ENCODE measurements at places on chromosomes 11 and 22.

- no peak for DNase-seq
Measured at GRCh38 chr11:114080219-114080618, 20.7 kb downstream of the ZBTB16 start.

DNA sequence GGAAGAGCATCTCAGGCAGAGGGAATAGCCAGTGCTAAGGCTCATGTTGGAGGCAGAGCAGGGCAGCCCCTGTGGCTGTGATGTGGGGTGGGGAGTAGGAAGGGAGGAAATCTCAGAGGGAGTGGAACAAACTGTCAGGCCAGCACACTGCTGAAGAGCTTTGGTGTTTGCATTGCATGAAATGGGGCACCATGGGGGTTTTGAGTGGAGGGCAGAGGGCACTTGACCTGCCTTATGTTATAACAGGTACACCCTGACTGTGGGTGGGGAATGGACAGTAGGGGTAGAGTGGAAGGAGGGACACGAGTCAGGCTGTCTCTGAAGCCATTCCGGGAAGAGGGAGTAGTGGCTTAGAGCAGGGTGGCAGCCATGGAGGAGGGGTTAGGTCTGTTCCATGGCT is 24.0 kb downstream of the PRDM11 start:
- no peak for DNase-seq

GRCh38 chr11:111819161-111819828 is 52.1 kb downstream of the ALG9 start:
- peak; percentile 76 for DNase-seq

DNA sequence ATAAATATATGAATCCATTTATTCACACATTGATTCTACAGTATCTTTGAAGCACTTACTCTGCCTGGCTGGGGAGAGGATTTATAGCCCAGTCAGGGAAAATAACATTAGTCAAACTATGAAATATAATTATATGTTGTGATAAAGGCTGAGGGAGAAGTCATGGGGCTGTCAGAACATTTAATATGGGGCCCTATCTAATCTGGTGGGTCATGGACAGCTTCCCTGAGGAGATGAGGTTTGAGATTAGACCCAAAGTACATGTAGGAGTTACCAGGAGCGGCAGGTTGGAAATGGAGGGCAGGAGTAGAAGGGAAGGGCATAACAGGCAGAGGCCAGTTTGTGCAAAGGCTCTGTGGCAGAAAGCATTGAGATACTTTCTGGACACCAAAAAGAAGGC is 86.2 kb downstream of the DEPDC5 start:
- DNase-seq = no peak

DNA sequence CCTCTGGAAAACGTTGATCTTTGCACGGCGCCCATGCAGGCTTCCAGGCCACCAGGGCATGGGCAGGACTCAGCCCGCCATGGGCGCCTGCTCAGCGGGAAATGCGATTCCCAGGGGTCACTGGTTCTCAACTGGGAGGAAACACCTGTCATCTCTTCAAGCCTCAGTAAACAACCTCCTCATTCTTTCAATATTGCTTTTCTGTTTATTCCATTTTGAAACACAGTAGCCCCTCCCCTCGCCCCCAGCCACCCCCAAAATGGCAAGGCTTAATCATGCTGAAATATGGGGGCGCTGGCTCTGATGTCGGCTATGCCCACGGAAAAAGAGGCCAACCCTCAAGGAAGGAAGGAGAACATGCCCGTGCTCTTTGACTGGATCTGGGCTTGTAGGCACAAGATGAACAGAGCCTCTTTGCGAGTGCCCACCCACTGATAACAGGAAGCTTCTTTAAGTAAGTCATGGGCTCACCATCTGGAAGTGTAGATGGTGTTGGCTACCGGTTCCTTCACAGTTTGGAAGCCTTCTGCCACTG is 594 bp upstream of the POU2AF1 start:
- DNase-seq = no peak

DNA sequence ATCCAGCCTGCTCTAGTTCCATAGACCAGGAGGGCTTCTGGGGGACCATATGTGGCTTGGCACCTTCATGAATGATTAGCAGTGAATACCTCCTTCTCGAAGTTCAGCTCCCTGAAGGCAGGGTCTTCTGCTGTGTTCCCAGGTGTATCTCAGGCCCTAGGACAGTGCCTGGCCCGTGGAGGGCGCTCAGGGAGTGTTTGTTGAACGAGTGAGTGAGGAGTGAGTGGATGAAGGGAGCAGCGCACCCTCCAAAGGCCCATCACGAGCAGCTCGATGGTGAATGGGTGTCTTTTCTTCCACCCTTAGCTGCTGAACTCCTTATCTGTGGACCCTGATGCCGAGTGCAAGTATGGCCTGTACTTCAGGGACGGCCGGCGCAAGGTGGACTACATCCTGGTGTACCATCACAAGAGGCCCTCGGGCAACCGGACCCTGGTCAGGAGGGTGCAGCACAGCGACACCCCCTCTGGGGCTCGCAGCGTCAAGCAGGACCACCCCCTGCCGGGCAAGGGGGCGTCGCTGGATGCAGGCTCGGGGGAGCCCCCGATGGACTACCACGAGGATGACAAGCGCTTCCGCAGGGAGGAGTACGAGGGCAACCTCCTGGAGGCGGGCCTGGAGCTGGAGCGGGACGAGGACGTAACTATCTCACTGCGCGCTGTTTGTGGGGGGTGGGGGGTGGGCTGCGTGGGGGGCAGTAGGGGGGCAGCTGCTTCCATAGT is 9.5 kb downstream of the ANO1 start:
- no peak for DNase-seq

DNA sequence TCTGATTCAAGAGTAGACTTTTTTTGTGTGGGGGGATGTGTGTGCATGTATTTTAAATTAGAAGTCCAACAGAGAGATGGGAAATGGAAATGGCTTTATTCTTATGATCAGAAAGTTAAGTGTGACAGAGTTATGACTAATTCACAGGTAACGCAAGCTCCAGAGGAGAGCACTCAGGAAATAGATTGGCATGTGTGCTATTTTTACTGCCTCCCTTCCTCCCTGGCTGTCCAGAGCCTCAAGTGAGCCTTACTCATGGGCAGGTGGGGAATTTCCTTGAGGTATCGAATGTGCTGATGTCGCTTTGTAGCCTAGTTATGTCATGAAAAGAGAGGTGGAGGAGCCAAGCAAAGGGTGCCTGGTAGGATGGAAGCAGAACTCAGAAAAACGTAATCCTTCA is 70.3 kb upstream of the BDNF start:
- DNase-seq = no peak

GRCh38 chr11:114082767-114083181 is 23.3 kb downstream of the ZBTB16 start:
- no peak for DNase-seq

All from GM04504 (cell line).